ENCODE measurements at places on chromosomes 7 and 10.

DNA sequence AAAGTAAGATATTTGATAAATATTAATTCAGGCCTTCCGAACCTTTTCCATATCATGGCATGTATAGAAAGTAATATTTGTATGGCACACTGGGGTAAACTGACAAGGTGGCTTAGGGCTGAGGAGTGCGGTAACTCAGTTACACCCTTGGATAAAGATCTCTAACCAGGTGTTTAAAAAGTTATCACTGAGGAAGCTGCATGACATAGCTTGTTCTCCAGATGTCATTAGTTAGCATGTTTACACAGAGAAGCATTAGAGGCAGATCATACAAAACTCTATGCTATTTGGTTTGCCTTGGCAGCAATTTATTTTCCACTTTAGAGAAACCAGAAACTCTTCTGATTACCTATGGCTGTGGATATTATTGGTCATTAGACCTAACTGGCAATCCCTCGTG, 118.2 kb downstream of the ST7 start:
- DNase-seq = no peak

DNA sequence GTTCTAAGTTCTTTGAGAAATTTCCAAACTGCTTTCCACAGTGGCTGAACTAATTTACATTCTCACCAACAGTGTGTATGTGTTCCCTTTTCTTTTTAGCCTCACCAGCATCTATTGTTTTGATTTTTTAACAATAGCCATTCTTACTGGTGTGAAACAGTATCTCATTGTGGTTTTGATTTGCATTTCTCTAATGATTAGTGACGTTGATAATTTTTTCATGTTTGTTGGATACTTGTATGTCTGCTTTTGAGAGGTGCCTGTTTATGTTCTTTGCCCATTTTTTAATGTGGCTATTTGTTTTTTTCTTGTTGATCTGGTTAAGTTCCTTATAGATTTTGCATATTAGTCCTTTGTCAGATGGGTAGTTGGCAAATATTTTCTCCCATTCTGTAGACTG, 191.4 kb downstream of the AGMO start:
- no peak for DNase-seq

DNA sequence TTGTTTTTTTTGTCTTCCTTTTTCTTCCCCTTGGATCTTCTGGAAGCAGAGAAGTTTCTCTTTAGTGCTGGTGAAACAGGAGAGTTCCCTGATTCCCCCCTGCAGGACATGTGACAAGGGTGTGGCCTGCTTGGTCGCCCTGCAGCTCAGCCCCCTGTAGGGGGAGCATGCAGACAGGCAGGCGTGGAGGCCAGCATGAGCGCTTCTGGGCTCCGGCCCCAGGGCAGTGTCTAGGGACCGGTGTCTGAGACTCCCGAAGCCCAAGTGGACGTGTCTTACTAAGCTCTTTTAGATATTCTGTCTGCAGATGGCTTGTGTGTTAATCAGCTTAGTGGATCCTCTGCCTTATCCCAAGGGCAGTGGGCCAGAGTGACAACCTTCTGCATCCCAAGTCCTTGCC, 26.1 kb downstream of the PRSS58 start:
- DNase-seq = no peak

DNA sequence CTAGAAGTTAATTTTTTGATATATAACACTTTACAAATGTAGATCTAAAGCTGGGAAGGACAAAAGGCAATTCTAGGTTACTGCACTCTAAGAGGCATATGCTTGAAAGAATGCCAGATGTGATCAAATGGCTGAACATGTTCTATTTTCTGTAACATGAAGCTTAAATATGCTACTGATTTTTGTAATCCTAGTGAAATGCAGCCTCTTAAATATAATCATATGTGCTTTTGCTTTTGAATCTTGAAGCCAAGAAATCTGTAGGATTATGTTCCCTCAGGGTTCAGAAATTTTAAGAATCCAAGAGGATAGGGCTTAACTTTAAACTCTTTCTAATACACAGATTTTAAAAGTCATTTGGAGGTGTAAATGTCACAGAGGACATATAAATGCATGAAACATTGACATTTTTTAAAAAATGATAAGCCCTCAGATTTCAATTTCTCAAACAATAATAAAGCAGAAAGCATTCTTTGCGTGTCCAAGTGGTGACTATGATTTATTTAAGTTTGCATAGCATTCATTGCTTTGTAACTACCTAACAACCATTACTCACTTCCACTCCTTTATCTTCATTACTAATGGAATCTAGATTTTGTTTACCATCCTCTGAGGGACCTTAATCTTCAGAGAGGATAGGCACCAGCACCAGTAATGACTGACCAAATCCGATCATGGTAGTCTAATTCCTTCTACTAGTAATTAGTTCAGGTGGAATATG, 170.4 kb downstream of the MAGI2 start:
- DNase-seq = no peak

GRCh38 chr7:861222-861621, 15.1 kb upstream of the GET4 start:
- DNase-seq = no peak
